Ascending aorta (tissue), 2 donors: ENCODE measurements at places on chromosomes 5 and 9. TPM values are rescaled to one million over a fixed set of nuclear protein-coding genes. Genes with fewer than 3 reads are reported as not detected.

GRCh38 chr9:27808864-27809263 is 235.6 kb upstream of the C9orf72 start:
- DNase-seq: no peak

GPR150 gene
- 9.6 TPM for total RNA-seq

GRCh38 chr9:117464941-117465616 is 50.2 kb upstream of the ASTN2 start:
- DNase-seq: no peak

GRCh38 chr9:107833295-107833694 is 343.7 kb upstream of the KLF4 start:
- DNase-seq: no peak

PDE8B gene
- total RNA-seq: 28.1 TPM

GRCh38 chr9:137412431-137412830 is 10.5 kb downstream of the EXD3 start:
- DNase-seq: no peak

DNA sequence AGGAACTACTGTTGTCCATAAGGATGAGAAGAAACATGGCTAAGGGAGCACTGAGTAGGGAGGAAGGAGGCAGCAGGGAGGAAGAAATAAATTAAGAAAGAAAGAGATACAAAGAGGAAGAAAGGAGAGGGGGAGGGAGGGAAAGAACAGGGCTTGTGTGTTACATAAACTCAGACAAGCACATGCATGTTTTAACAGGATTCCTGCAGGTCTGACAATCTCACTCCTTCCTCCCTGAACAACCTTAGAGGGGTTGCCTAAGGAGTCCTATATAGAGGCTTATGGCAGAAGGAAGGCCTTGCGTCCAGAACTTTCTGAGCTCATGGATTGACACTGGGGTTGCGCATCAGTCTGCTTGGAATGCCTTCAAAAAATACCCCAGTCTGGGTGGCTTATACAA is 4.2 kb upstream of the KCNIP1 start:
- DNase-seq: no peak

DNA sequence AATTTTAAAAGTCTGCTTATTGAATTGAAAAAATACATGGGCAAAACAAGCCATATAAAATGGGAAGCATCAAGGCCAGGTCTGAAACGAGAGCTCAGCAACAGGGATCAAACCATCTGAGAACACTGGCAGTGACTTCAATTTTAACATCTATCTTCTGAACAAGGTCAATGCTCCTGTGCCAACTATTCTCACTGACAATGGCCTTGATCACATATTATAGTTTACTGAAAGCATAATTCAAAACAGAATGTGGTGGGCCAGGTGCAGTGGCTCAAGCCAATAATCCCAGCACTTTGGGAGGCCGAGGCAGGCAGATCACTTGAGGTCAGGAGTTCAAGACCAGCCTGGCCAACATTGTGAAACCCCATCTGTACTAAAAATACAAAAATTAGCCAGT is 9.0 kb downstream of the ECPAS start:
- no peak for DNase-seq

KIF24 gene
- 0.21 TPM for total RNA-seq

GRCh38 chr5:36242534-36243485 is 1.1 kb upstream of the NADK2 start:
- DNase-seq: no peak

PCDHGC4 gene
- total RNA-seq: 59.3 TPM

- no peak for DNase-seq
Measured at GRCh38 chr5:52844885-52845284, 57.2 kb downstream of the ITGA1 start.

GRCh38 chr5:14723701-14724132 is 59.2 kb downstream of the OTULIN start:
- no peak for DNase-seq

FOXD4 gene
- not detected for total RNA-seq

GRCh38 chr9:121324316-121324715 is 45.7 kb downstream of the STOM start:
- DNase-seq: peak; percentile 61

ZBTB26 gene
- total RNA-seq: 0.96 TPM

DAP gene
- total RNA-seq: 117 TPM

CHSY3 gene
- total RNA-seq: 51.3 TPM

CTNND2 gene
- total RNA-seq: 0.11 TPM

IFNA2 gene
- total RNA-seq: not detected

DNA sequence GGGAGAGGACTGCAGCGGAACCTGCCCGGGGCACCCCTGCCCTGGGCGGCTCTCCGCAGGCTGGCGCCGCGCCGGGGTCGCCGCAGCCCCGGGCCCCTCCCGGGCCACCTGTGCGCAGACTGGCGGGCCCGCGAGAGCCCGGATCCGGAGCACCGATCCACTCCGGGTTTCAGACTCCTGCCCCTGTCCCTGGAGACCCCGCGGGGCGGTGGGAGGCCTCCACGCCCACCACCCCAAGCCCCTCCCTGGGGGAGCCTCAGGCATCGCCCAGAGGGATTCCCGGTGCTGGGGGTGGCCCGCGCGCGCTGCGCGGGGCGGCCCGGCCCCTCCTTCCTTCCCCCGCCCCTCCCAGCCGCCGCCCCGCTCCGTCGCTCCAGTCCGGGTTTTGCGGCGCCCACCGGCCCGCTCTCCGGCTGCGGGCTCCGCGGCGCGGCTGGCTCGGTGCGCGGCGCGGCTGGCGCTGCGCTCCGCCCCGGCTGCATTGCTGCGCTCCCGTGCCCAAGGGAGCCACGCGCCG is at the start of gene UNC5A:
UNC5A (plus strand) TSS at position 479 of the 517 bp plus-strand sequence. CDS start 192 bp downstream, outside the sequence.
- DNase-seq: no peak

PRSS3 gene
- not detected for total RNA-seq

DNA sequence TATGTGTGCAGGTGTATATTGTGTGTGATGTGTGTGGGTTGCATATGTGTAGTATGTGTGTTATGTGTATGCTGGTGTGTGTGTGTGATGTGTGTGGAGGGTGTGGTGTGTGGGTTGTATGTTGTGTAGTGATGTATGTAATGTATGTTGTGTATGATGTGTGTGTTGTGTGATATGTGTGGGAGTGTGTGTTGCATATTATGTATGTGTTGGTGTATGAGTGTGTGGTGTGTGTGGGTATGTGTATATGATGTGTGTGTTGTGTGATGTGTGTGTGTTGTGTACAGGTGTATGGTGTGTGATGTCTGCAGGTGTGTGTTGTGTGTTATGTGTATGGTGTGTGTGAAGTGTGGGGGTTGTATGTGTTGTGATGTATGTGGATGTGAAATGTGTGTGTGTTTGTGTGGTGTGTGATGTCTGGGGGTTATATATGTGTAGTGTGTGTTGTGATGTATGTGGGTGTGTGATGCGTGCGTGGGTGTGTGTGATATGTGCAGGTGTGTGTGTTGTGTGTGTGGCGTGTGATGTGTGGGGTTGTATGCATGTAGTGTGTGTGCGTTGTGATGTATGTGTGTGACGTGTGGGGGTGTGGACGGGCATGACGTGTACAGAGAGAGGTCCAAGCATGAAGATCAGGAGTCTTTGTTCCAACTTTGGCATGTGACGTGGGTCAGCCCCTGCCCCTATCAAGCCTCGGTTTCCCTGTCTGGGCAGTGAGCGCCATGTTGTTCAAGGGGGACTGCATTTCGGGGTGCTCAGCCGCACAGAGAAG is 8.5 kb upstream of the CRB2 start:
- DNase-seq: no peak

GRCh38 chr9:97658707-97659106 is 25.1 kb downstream of the NCBP1 start:
- DNase-seq: no peak

GRCh38 chr9:110588296-110588695 is 8.8 kb upstream of the SVEP1 start:
- no peak for DNase-seq

FAT2 gene
- not detected for total RNA-seq

DNA sequence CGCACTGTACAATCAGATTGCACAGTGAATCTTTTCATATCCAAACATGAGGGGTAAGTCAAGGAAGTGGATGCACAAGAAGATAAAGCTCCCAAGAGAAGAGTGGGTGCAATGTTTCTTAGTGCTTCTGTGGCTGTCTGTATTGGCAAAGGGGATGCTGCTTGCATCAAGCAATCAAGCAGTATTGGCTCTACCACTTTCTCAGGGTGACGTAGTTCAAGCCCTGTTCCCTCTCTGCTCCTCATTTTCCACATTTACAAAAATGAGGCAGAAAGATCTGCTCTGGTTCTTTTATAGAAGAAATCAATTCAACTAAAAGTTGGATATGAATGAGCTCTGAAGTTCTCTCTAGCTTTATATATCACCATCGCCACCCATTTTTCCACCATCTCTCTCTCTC is 2.3 kb downstream of the TNFSF8 start:
- DNase-seq: no peak

DNA sequence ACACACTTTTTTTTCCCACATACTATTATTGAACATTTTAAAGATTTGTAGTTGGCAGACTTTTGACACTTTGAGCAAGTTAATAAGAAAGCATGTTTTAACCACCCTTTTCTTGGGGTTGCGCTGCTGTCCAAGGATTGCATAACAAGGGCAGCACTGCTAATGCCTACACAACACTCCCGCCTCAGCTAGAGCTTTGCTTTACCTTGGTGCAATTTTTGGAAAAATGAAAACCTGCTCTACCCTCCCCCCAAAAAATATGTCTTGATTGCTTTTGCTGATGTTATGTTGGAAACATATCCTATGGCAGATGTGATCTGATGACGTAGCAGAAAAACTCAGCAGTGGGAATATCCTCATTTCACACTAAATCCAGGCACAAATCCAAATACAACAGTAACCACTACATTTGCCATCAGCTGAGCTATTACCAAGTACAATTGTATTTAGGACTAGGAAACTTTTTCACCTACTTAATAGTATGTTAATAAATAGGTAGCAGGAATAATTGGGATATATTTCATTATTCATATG is 51.5 kb downstream of the UBE2R2 start:
- no peak for DNase-seq

GRCh38 chr5:19885040-19885824 is 102.8 kb downstream of the CDH18 start:
- DNase-seq: no peak

DNA sequence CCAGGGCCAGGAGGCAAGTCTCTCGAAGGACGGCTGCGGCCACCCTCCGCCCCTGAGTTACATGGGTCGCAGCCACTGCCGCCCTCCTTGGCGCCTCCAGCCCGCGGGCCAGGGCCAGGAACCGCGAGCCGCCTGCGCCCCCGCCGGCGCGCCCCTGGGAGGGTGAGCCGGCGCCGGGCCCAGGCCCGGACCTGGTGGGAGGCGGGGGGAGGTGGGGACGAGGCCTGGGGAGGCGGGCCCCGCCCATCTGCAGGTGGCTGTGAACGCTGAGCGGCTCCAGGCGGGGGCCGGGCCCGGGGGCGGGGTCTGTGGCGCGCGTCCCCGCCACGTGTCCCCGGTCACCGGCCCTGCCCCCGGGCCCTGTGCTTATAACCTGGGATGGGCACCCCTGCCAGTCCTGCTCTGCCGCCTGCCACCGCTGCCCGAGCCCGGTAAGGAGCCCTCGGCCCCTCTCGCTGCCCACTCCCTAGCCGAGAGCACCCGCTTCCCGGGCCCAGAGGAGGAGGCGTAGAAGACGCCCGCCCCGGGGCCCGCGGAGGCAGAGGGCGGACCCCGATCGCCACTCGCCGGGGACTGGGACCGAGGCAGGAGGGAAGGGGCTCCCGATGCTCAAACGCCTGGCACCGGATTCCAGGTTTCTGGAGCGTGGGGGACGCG is at the start of gene ASS1:
ASS1 (plus strand) TSS at position 397 of the 657 bp plus-strand sequence. CDS start 7,268 bp downstream, outside the sequence.
- DNase-seq: no peak

- DNase-seq: no peak
Measured at GRCh38 chr5:125222597-125223240, 476.3 kb upstream of the ZNF608 start.

GRCh38 chr5:35979715-35980114 is 11.5 kb downstream of the UGT3A1 start:
- no peak for DNase-seq

CAMK2A gene
- not detected for total RNA-seq

GRCh38 chr5:5313101-5313635 is 109.3 kb upstream of the ICE1 start:
- no peak for DNase-seq
